ENCODE measurements at places on chromosomes 7 and 10.
A peak's percentile ranks its signal among the peaks of the same experiment; 100 is the strongest.

GRCh38 chr7:114936471-114936870, 14.6 kb downstream of the MDFIC start:
- DNase-seq = no peak

DNA sequence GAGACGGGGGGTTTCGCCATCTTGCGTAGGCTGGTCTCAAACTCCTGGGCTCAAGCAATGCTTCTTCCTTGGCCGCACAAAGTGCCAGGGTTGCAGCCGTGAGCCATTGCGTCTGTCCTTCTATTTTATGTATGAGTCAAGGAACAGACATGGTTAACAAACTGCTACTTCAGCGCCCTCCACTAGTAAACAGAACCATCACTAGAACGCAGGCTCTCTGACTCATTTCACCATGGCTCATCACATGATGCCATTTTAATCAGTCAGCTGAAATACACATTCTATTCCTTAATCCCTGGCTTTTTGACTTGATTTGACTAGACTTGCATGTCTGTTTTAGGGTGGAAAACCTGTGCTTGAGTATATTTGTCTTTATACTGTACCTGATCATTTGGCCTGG, 41.3 kb downstream of the CELF2 start:
- no peak for DNase-seq

DNA sequence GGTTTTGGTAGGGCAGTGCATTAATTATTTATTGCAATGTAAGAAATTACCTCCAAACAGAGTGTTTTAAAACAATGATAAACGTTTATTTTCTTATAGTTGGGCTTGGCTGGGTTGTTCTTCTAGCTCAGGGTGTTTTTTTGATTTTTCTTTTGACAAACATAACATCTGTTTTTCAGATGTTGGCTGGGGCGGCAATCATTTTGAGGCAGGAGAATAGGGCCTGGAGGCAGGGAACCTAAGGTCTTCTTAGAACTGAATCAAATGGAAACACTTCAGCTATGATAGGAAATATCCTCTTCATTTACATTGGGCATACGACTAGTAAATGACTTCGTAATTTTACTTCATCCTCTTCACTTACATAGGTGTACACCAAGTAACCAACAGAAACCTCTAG, 47.4 kb upstream of the NAMPT start:
- DNase-seq = no peak

DNA sequence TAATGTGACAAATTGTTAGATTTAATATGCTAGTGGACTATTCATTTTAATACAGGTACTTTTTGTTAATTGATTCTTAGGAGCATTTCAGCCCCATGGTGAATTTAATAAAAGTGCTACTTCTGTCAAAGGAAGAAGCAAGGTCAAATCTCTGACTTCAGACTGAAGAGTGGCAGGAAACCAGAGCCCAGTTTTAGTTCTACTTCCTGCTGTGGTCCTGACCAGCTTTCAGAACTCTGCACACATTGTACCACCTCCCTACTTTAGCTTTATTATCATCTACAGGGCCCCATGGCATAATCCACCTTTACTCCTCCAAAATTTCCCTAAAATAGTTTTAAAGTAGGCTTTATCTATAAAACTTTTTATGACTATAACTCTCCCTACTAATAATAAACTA, 33.7 kb downstream of the CTTNBP2 start:
- no peak for DNase-seq

GRCh38 chr7:87216701-87217508, 2.6 kb downstream of the TMEM243 start:
- no peak for DNase-seq

- DNase-seq = no peak
Observed at GRCh38 chr10:20714518-20714917, 182.6 kb downstream of the NEBL start.

- no peak for DNase-seq
Observed at GRCh38 chr10:42785759-42786158, 3.2 kb downstream of the BMS1 start.

- DNase-seq = no peak
Observed at GRCh38 chr7:74449144-74449543, 4.6 kb upstream of the GTF2IRD1 start.

GRCh38 chr10:69073736-69074364, 14.1 kb upstream of the SRGN start:
- DNase-seq = no peak

DNA sequence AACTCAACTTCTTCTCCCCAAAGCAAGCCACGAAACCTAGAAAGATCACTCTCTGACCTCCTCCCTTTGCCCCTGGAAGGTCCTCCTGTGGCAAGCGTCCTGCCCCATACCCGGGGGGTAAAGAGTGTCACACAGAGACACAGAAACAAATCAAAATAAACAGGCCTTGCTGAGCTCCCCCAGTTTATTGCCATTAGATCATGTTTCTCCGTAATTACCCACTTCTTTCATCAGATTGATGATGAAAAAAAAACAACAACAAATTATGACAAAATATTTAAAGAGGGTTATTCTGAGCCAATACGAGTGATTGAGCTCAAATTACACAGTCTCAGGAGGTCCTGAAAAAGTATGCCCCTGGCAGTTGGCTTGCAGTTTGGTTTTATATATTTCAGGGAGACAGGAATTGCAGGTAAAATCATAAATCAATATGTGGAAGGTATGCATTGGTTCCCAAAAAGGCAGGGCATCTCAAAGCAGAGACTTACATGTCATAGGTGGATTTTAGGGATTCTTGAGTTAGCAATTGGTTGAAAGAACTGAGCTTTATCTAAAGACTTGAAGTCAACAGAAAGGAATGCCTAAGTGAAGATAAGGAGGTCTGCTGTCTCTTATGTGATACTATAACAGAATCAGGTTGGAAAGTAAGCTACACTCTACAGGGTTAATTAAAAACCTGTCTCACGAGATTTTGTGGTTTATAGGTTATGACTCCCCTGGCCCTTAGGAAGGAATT, 86.2 kb downstream of the APBB1IP start:
- DNase-seq = no peak

- no peak for DNase-seq
Observed at GRCh38 chr10:119826771-119827170, 45.9 kb downstream of the MCMBP start.

DNA sequence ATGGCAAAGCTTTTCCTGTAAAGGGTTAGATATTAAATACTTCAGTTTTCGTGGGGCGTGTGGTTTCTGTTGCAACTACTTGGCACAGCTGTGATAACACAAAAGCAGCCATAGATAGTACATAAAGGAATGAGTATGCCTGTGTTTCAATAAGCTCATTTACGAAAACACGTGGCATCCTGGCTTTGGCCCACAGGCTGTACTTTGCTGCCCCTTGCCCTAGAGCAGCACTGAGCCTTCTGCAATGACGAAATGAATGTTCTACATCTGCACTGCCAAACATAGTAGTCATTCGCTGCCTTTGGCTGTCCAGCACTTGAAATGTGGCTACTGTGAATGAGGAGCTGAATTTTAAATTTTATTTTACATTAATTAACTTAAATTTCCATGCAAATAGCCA, 376.2 kb upstream of the TPK1 start:
- DNase-seq = no peak

- no peak for DNase-seq
Observed at GRCh38 chr10:99470327-99470726, 39.9 kb upstream of the GOT1 start.

GRCh38 chr7:1924258-1924817, 254.3 kb downstream of the ELFN1 start:
- DNase-seq = peak; percentile 55

DNA sequence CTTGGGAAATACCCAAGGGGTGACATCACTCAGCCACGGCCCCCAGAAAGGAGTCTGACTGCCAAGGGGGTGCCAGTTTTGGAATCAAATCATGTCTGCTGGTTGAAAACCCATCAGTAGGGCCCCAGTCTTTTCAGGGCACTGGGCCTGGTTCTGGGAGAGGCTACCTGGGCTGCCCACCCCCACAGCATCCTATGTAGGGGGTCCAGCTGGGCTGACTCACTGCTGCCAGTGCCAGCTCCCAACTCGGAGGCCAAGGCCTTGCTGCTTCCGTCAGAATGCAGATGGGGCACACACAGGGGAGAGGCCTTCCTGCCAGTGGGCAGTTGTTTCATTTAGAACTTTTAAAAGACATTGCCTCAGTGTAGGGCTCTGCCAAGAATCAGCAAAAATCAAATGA, 39.5 kb upstream of the DMBT1 start:
- no peak for DNase-seq

DNA sequence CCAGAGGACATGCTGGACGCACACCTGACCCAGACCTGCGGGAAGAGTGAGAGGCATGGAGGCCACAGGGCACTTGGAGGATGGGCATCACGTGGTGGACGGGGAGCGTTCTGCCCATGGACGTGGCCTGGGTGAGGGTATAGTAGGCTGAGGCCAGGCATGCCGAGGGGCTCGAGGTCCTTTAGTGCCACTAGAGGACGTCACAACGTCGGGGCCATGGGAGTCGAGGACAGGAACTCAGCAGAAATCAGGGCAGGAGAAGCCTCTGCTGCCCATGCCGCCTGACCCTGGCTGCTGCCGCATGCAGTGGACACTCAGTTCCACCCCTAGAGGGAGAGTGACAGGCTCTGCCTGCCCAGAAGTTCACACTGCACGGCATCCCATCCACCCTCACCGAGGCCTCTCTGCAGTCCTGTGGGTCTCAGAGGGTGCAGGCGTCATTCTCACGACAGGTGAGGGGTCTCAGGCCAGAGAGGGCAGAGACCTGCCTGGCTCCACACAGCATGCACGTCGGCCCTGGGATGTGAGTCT, 198.7 kb downstream of the ADARB2 start:
- DNase-seq = no peak

- DNase-seq = no peak
Observed at GRCh38 chr10:113846036-113846435, 7.8 kb downstream of the DCLRE1A start.

- no peak for DNase-seq
Observed at GRCh38 chr10:132746386-132746785, 39.6 kb downstream of the NKX6-2 start.

GRCh38 chr7:116395141-116395791, 104.3 kb upstream of the CAV2 start:
- peak; percentile 24 for DNase-seq

DNA sequence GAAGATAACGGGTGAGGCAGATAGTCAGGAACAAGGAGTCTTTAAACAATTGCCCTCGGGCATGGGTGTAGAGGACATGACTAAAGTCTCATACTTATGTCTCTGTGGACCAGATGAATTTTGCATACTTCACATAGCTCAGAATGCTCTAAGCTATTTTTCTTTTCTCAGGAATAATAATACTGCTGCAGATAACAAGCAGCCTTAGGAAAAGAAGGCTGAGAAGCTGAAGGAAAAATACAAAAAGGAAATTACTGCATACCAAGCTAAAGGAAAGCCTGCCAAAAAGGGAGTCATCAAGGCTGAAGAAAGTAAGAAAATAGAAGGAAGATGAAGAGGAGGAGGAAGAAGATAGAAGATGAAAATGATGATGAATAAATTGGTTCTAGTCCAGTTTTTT, 13.4 kb upstream of the ERCC6 start:
- no peak for DNase-seq

DNA sequence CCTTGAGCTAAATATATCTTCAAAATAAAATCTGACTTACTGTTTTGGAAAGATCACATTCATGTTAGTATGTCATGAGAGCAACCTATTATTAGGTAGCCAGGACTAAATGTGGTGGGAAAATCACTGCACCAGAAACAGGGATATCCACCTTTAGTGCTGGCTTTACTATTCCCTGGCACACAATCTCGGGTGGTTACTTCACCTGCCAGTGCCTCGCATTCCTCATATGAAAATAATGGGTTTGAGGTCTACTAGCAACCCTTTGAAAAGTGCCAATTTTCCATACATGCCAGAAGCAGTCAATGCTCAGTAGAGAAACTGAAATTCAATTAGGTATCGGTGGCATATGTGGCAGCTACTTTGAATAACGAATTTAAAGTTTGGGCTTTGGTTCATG, 36.8 kb downstream of the PTN start:
- DNase-seq = no peak

- peak; percentile 45 for DNase-seq
Observed at GRCh38 chr7:24924375-24924774, 55.6 kb downstream of the OSBPL3 start.

GRCh38 chr7:107080533-107080932, 36.0 kb downstream of the PRKAR2B start:
- no peak for DNase-seq

GRCh38 chr7:88191911-88192310, 27.9 kb downstream of the SRI start:
- no peak for DNase-seq

DNA sequence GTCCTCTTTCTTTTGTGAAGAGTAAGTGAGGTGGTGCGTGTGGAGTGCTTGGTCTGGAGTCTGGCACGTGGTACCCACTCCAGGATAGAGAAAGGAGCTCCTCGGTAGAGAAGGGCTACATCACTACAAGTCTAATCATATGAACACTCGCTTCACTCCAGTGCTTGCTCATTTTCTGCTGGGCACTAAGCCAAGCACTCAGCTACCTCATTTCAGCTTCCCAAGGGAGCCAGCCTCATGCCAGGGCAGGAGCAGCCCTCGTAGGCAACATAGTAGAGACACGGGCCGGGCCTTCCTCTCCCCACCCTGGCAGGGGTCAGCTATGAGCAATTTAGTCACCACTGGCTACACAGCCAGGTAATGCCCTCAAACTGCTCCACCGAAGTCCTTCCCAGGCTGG, 11.4 kb upstream of the HSPA12A start:
- DNase-seq = peak; percentile 15

GRCh38 chr10:96830511-96831199, 1.4 kb upstream of the LCOR start:
- peak; percentile 56 for DNase-seq

GRCh38 chr10:101131962-101132635, 999 bp downstream of the TLX1 start:
- no peak for DNase-seq

DNA sequence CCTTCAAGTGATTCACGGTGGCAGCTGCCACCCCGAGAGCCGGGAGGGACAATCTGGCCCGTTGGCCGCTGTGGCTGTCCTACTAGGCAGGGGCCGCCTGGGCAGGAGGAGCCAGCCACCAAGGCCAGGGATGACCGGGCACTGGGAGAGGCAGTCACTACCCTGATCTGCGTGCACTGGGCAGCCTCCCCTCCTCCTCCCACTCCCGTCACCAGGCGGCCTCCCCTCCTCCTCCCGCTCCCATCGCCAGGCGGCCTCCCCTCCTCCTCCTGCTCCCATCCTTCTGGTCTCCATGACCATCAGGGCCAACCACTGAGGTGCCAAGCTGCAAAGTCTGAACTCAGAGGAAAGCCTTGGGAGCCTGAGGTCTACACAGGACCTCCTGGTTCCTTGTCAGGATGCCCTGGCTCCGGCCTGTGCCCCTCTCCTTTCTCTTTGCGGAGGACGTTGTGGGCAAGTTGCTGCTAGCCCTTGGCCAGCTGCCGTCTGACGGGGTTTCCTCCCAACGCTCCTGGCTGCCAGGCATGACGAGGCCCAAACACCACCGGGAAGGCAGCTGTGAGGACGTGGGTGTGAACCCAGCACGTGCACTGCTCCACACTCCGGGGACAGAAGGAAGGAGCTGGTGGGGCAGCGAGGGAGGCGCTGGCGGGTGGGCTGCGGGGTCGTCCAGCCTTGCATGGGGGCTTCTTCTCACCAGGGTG, 131.1 kb downstream of the WDR37 start:
- DNase-seq = no peak

All from NCI-H1417 (cell line).